Stimulated activated CD4-positive, alpha-beta T cell treated with anti-CD3 and anti-CD28 coated beads, Interleukin-15, amount 100 ng/mL, for 1 hour (primary cell): ENCODE measurements at places on chromosomes 3 and 15.
A peak's percentile ranks its signal among the peaks of the same experiment; 100 is the strongest.

DNA sequence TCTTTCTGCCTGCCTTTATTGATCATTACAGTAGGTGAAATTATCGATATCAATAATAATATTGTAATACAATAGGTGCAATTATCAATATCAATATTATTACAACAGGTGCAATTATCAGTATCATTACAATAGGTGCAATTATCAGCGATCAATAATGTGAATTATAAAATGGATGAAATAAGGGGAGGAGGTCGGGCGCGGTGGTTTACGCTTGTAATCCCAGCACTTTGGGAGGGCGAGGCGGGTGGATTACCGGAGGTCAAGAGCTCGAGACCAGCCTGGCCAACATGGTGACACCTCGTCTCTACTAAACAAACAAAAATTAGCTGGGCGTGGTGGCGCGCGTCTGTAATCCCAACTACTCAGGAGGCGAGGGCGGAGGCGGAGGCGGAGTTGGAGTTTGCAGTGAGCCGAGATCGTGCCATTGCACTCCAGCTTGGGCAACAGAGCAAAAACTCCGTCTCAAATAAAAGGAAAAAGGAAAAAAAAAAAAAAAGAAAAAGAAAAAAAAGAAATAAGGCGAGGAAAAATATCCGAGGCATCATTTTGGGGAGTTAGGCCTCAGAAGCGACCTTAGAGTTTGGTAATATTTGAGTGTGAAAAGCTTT, 611 bp upstream of the BNIP2 start:
- peak; percentile 42 for DNase-seq

- no peak for DNase-seq
These were observed 98.4 kb downstream of the VGLL4 start for GRCh38 chr3:11545186-11545851.

- DNase-seq, result no peak
These were observed 12.8 kb downstream of the ADPGK start for GRCh38 chr15:72770673-72771328.

DNA sequence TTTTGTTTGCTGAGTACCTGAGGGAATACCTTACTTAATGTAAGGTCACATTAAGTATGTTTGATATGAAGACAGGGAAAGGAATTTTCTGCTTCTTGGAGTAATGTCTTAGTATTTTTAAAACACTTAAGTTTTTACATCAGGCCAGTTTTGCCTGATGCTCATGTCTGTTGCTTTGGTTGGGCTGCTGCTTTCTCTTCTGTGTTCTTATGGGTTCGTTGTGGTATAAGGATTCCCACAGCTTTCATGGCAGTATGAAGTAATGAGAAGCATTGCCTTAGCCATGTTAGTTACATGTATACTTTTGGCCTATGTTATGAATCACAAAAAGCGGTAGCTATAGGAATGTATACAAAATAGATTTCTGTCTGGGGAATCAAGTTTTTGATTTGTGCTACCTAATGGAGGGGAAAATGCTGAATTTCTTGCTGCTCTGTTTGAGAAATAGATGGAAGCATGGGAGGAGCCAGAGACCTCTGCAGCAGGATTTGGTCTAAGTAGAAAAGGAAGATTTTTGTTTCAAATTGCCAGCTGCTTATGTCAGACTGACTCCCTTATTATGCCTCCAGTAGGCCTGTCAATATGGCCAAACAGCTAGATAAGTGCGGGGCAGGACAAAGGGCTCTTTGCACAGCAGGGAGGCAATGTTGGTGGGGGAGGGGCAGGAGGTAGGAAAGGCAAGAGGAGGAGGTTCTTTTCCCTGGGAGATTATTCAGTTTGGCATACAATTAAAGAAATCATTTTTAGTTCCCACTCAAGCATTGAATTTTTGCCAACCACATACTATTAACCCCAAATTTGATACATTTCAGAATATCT, 5.2 kb downstream of the SETD5 start:
- no peak for DNase-seq

DNA sequence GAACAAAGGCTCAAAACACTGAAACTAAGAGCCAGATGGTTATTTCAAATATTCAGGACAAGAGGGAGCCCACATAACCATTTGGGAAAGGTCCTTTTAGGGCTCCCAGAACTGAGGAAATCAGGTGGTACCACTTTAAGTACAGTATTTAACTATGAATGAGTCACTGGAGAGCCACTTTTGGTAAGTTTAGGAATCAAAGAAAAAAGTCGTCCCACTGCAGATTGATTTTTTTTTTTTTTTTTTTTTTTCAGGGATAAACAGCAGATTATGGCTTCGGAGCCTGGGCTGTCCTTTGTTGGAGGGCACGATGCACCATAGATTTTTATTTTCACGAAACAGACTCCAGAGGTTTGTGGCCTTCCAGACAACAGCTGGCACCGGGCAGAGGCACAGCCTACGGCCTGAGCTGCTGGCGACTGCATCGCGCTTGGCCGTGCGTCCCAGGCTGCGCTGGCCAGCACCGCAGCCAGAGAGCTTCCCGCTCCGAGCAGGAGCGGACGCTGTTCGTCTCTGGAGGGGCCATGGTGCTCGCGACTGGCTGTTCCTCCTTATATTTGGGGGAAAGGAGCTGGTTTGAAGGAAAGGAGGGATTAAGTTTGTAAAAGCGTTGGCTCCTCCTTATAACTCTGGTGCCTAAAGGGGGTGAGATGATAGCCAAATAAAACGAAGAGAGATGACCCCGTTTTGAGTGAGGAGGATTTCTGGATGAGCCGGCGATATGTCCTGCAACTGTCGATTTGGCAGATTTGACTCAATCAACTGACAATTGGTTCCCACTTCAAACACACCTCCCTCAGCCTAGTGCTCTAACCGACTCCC, 152.9 kb upstream of the GOLIM4 start:
- DNase-seq, result no peak

DNA sequence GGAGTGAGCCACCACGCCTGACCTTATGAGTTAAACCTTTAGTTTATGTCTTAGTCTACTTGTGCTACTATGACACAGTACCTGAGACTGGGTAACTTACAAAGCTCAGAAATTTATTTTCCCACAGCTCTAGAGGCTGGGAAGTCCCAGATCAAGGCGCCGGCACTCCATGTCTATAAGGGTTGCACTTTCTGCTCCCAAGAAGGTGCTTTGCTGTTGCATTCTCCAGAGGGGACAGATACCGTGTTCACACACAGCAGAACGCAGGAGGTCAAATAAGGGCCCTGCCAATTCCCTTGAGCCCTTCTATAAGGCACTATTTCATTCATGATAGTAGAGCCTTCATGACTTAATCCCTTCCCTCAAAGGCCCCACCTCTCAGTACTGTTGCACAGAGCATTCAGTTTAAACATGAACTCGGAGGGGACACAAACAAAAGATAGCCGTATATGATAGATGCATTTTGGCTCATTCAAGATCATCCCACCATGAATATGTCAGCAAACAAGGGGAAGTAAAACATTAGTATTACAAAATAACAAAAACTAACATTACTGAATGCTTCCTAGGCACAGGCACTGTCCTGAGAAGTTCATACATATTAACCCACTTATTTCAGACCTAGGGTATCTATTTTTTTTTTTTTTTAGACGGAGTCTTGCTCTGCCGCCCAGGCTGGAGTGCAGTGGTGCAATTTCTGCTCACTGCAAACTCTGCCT, 26.5 kb downstream of the PLA1A start:
- DNase-seq, result no peak

DNA sequence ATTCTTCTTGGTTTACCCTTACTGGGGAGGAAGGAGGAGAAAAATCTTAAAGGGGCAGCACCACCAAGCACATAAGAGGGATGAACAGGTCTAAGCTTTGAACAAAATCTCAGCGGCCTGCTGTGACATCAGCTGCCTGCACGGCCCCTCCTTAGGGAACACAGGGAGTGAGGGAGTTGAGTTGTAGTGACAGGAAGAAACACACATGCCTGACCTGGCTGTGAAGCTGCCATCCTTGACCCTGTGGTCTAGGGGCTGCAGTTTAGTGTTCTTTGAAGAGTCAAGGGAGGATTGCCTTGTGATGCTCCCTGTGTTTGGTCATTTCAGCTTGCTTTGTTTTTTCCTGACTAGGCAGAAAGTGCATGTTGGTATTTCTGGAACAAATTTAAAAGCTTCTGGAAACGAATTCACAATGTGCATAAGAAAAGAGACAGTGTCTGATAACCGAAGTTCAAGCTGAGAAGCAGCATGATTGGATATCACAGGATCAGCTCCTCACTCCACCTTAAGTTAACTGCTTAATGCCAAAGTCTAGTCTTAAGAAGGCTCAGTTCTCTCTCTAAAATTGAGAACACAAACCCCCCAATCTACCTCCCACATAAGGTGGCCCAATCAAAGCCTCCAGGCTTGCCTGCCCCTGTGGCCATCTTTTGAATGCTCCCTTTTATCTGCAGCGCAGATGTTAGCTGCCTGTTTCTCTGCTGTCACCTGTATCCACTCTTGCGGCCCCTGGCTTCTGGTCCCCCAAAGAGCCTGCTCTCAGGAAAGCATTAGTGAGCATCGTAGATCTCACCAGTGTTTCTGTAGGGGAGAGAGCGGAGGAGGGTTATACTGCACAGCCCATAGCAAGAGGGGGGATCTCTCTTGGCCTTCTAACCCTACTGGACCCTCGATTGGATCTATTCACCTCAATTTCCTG, 82.2 kb downstream of the SCN11A start:
- DNase-seq, result no peak

GRCh38 chr15:26967719-26968269, 3.2 kb upstream of the GABRG3 start:
- no peak for DNase-seq

GRCh38 chr3:40304352-40304751, 5.2 kb upstream of the EIF1B start:
- no peak for DNase-seq

- DNase-seq, result no peak
These were observed 311.7 kb downstream of the NSUN3 start for GRCh38 chr3:94374439-94375161.

- DNase-seq, result no peak
These were observed 124.3 kb upstream of the RGMA start for GRCh38 chr15:93213281-93213680.

DNA sequence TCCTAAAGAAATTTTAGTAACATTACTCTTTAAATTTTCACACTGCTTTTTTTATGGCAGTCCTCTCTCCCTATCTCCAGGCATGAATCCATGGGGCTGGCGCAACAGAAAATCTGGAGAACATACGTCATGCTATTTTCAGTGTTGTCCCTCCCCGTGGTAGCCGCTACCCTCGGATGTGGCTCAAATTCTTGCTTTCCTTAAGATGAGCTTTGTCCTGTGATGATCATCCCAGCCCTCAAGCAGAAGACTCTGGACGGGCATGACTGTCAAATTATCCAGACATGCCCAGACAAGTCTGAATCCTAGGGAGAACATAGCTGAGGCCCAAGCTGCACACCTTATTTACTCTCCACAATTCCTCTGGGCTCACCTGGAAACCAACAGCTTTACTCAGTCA, 49.1 kb downstream of the FMN1 start:
- no peak for DNase-seq

DNA sequence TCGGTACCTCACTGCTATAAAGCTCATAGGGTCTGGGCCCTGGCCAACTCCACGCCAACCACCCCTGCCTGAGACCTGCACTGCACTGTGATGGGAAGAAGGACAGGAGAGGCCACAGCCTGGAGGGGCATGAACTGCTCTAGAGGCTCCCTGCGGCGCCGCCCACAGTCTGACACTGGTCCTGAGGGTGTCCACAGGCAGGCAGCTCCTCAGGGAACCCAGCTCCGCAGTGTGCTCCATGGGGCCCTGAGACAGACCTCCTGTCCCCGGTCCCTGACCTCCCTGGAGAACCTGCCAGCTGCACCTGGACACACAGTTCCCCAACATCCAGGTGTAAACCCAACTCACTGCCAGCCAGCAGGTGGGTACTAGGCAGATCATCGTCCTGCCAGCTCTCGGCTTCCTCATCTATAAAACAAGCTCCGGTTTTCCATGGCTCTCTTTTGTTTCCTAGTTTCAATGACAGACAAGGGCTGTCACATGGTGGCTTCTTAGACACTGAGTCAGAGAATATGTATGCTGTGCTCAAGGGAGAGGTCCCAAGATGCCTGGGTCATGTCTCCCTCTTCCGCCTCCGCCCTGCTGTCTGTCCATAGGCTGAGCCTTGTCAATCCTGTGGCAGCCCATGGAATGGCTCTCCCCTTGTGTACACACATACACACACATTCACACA, 5.1 kb upstream of the HAPLN3 start:
- no peak for DNase-seq

DNA sequence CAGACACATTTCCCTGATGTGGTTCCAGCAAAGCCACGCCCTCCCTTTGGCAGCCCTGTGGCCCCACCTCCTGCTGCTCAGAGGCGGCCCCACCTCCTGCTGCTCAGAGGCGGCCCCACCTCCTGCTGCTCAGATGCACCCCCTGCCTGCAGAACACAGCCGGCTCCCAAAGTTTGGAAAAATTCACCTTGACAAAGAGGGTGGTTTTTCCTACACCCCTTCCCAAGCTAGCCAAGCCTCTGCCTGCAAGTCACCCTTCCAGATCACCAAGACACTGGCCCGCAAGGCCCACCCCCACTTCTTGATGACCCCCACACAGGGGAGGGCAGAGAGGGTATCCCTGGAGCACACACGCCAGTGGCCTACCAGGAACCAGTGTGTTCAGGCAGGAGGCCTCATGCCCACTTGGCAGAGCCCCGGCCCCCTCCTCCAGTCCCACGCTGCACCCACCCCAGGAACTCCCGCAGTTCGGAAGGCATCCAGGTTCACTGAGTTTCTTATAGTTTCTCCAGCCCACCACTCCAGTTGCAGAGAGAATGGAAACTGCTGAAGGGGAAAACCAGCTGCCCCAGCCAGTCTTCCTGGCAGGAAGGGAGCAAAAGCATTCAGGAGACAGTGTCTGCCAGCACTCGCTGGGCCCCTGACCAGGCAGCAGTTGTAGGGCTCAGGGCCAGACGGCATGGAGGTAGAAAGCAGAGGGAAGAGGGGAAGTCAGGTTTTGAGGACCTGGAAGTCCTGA, 2.3 kb upstream of the HAPLN3 start:
- peak; percentile 70 for DNase-seq

DNA sequence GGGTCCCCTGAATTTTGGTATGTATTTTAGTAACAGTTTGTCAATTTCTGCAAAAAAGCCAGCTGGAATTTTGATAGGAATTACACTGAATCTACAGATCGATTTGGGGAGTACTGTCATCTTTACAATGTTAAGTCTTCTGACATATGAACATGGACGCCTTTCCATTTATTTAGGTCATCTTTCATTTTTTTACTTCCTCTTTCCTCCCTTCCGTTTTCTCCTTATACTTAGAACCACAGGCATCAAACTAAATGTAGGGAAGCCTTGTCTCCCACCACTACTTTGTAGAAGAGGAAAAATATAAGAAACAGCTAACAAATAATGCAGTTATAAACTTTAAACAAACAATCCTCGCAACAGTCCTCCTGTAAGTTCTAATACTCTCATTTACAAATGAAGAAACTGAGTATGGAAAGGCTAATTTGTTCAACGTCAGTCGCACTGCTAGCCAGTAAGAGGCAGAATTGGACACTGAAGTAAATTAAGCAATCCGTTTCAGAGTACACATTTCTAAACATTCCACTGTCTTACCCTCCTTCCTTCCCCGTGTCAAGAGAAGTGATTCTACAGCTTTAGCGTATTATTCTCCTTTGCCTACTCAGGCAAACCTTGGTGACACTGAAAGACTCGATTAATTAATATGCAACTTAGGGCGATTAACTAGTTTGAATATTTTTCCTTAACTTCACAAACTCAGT, 25.6 kb downstream of the RHOA start:
- DNase-seq, result no peak
